ENCODE measurements at places on chromosomes 3 and 15.

DNA sequence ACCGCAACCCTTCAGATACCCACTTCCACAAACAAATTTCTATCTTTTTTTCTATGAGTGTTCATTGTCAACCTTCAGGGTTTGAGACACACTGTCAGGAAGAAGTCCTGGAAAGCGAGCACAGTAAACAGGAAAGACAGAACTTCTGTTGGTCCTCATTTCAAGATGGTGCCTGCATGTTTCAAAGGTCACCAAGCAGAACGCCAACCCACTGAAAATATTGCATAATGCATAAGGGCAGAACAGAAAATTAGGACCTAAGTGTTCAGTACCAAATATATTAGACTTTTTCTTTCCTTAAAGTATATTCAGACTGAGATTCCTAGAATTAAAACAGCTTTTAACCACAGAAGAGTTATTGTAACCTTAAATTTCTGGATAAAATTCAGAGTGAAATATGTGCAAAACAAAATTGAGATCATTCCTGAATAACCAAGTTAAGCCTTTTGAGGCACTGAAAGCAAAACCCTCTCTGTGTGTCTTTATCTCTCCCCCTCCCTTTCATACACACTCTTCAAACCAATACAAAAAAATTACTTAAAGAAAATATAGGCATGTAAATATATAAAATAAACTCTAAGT, 387.8 kb upstream of the THBS1 start:
- no peak for DNase-seq

- no peak for DNase-seq
These were observed 23.5 kb downstream of the EXOG start for GRCh38 chr3:38519651-38520050.

- DNase-seq, result no peak
These were observed 621.4 kb downstream of the PDCD6IP start for GRCh38 chr3:34419801-34420200.

- DNase-seq, result no peak
These were observed 19.7 kb downstream of the SSR3 start for GRCh38 chr3:156535162-156535627.

GRCh38 chr15:75647370-75648155, at the start of gene SNX33:
SNX33 (plus strand) TSS chr15:75647912; CDS start chr15:75649103, 1,191 bp downstream.
- DNase-seq, result peak; percentile 30

GRCh38 chr3:75272691-75273090, 391.4 kb upstream of the FRG2C start:
- DNase-seq, result no peak

DNA sequence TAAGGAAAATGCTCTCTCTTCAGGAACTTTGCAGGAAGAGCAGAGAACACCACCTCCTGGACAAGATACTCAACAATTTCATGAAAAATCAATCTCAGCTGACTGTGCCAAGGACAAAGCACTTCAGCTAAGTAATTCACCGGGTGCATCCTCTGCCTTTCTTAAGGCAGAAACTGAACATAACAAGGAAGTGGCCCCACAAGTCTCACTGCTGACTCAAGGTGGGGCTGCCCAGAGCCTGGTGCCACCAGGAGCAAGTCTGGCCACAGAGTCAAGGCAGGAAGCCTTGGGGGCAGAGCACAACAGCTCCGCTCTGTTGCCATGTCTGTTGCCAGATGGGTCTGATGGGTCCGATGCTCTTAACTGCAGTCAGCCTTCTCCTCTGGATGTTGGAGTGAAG, 200.5 kb downstream of the AKAP13 start:
- DNase-seq, result peak; percentile 43

DNA sequence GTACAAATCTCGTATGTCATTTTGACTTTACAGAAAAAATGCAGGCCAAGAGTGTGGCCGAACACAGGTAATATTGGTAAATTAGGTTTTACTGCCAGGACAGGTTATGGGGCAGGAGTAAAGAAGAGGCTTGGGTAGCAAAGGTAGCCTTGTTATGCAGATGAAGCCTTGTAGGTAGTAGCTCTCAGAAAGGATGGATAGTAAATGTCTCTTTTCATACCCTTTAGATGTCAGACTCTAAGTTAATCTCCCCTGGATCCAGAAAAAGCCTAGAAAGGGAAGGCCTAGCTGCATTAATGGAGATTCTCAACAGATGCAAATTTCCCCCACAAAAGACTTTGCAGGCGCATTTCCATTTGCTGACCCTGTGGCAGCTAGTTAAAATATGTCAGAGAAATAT, 1445.1 kb upstream of the CADM2 start:
- DNase-seq, result no peak

DNA sequence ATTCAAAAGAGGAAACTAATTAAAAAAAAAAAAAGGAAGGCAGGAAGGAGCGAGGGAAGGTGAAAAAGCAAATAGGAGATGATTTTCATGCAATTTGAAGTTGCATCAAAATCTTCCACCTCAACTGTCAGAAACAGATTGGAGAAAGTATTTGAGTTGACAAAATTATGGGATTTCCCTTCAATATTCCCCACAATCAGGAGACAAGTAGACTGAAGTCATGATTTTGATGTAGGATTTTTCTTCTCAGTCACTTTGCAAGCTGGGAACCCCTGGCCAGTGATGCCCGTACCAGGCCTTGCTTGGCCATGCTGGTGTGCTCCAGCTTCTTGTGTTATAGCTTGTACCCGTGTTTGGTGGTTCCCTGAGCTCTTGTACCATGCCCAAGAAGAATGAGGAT, 854.5 kb upstream of the CFAP20DC start:
- no peak for DNase-seq

GRCh38 chr15:90001062-90001682, at the start of gene ZNF710:
ZNF710 (plus strand) TSS chr15:90001324; CDS start chr15:90067138, 65,814 bp downstream.
- peak; percentile 17 for DNase-seq

DNA sequence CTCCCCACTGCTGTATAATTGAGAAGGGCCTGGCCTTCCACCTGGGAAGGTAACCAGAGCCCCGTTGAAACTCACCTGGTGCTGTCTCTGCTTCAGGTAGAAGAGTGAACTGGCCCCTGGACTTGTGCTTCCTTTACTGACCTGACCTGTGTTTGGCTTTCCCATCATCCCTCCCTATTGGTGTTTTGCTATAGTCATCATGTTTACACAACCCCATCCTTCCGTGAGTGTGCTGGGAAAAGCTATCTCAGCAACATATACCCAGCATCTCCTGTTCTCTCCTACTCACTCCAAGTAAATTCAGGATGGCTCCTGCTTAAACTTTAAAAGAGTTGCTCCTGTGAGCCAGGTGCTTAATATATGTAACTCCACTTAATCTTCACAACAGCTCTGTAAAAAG, 77.2 kb upstream of the TSC22D2 start:
- DNase-seq, result no peak

DNA sequence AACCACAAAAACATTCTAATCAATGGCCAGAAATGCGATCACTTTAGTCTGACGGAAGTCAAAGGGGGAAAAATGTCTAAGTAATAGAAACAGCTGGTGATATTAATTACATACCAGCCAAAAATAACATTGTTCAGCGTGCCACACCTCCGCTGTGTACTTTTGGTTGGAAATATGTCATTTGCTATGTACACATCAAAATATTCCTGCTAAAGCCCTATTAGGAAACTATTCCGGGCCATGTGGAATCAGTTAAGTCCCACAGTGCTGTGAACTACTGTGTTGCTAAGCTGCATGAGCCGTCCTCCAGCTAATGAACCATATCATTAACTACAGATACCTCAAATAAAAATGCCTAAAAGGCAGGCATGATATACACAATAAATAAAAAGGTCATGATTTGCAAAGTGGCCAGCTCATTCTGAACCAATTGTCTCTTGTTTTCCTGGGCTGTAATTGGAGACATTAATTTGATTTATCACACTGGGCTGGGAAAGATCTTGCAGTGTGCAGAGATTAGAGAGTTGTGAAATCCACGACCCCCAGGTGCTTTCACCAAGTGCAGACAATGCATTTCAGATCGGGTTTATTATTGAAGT, 200.5 kb upstream of the LRTM1 start:
- DNase-seq, result no peak

DNA sequence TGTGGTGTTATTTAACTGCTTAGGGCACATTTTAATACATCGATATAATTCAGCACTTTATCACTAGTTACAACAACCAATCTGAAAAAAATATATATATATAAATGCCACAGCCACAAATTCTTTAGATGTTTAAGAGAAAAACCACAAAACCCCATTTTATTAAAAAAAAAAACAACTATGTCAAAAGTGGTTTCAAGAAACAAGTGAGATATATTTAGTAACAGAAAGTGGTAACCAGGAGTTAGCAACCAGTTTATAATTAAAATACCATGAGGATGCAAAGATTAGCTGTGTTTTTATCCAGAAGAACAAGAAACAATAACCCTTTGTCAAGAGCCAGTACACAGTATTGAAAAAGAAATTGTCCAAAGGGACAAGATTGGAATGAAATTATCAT, 14.8 kb upstream of the DIPK2A start:
- DNase-seq, result no peak

- DNase-seq, result no peak
These were observed 16.1 kb upstream of the IL1RAP start for GRCh38 chr3:190497811-190498210.

All from effector memory CD4-positive, alpha-beta T cell (primary cell).